ENCODE measurements at places on chromosomes 1 and 21.
A peak's percentile ranks its signal among the peaks of the same experiment; 100 is the strongest.

- H3K4me1 ChIP-seq = no peaks in the 10 kb centered on the region
- no peaks in the 10 kb centered on the region for H3K36me3 ChIP-seq
- no peak overlapping the region for H3K27ac ChIP-seq
These were observed 45.1 kb downstream of the GRIK3 start for GRCh38 chr1:36989241-36989640.

DNA sequence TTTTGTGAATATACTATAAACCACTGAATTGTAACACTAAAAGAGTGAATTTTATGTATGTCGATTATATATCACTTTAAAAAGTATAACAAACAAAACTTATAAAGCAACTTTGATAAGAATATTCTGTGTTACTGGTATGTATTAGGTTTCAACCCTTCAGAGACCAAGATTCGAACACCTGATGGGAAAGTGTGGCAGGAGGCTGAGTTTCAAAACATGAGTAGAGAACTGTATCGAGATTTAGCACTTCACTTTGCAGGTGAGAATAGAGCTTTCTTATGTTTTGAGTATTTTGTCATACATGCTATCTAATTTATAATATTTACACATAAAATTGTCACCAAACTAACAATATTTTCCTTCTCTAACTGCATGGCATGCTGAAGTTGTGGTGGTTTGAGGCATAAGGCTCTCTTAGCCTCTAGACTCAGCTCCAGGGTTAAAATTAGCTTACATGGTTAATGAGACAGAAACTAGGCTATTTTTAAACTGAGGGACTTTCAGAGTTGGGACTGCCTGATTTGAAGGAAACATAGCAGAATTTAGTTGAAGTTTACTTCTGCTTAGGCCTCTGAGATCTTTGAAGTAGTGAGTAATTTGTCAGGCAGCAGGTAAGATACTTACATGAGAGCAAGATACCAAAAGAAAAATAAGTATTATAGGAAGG, 48.6 kb downstream of the CEP350 start:
- no peaks in the 10 kb centered on the region for H3K27me3 ChIP-seq
- H3K4me1 ChIP-seq = no peaks in the 10 kb centered on the region
- DNase-seq = no peak

GRCh38 chr1:81877940-81878339, 77.2 kb downstream of the ADGRL2 start:
- peaks cover 1% of the 10 kb centered on the region for H3K4me1 ChIP-seq
- no peak overlapping the region for H3K27ac ChIP-seq
- H3K4me3 ChIP-seq = no peak overlapping the region
- no peaks in the 10 kb centered on the region for H3K36me3 ChIP-seq

GRCh38 chr1:17027403-17027802, 15.7 kb upstream of the ATP13A2 start:
- H3K36me3 ChIP-seq = peaks cover 26% of the 10 kb centered on the region
- no peaks in the 10 kb centered on the region for H3K27me3 ChIP-seq

DNA sequence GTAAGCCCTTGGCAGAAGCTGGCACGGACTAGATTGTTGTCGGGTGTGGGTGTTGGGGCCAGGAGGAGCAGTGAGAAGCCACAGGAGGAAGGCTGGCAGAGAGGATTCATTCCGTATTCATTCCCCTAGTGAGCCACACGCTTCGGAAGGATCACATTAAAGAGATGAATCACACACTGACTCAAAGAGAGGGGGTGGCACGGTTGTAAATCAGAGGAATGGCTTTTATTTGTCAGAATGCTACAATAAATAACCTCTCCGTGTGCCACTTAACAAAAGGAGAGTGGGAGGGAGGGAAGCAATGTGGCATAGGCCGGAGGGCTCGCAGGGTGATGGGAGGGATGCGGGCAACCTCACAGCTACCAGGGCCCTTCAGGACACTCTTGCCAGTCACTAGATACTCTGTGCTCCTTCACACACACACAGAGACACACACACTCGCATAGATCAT, 135.5 kb downstream of the HIVEP3 start:
- no peak overlapping the region for H3K27ac ChIP-seq
- no peaks in the 10 kb centered on the region for H3K27me3 ChIP-seq
- DNase-seq = no peak
- no peak overlapping the region for H3K4me3 ChIP-seq
- H3K36me3 ChIP-seq = no peaks in the 10 kb centered on the region

GRCh38 chr1:150017206-150017750, 6.8 kb upstream of the OTUD7B start:
- H3K36me3 ChIP-seq = no peaks in the 10 kb centered on the region
- no peak overlapping the region for H3K4me3 ChIP-seq
- no peaks in the 10 kb centered on the region for H3K4me1 ChIP-seq
- no peak for DNase-seq
- H3K27me3 ChIP-seq = no peaks in the 10 kb centered on the region
- no peak overlapping the region for H3K27ac ChIP-seq

DNA sequence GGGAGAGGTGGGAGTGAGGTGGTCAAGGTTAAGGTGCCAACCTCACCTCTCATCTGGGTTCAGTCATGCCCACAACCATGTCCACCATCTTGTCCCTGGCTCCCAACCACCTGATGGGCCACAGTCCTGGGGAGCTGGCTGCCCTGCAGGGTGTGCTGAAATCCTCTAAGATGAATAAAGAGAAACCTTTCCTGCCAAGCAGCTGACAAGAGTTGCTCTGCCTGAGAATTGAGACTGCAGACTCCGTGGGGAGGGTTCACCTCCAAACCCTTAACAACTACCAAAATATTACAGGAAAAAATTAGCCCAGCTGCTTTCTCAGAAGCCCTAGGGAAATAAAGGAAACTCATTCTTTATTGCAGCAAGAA, 15.2 kb upstream of the FGR start:
- no peak overlapping the region for H3K27ac ChIP-seq
- H3K27me3 ChIP-seq = no peaks in the 10 kb centered on the region
- peaks cover 3% of the 10 kb centered on the region for H3K4me1 ChIP-seq
- no peaks in the 10 kb centered on the region for H3K36me3 ChIP-seq
- H3K4me3 ChIP-seq = no peak overlapping the region
- DNase-seq = no peak

DNA sequence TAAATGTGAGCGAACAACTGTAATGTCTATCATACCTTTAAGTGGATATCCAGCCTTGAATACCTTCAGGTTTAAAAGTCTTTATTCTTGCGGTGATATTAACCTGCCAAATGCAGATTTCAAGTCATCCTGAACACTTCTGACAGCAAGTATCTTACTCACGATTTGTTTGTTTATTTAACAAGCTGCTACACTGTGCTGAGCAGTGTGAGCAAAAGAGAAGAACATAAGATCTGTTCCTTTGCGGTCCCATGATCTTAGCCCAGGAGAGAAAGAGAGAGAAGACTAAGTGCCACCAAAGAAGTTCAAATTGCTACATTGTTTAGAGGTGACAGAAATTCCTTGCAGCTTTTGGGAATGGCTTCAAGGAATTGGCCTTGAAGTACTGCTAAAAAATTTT, 9.5 kb upstream of the IL24 start:
- no peak overlapping the region for H3K27ac ChIP-seq
- peaks cover 2% of the 10 kb centered on the region for H3K4me1 ChIP-seq
- no peaks in the 10 kb centered on the region for H3K27me3 ChIP-seq
- H3K36me3 ChIP-seq = no peaks in the 10 kb centered on the region

DNA sequence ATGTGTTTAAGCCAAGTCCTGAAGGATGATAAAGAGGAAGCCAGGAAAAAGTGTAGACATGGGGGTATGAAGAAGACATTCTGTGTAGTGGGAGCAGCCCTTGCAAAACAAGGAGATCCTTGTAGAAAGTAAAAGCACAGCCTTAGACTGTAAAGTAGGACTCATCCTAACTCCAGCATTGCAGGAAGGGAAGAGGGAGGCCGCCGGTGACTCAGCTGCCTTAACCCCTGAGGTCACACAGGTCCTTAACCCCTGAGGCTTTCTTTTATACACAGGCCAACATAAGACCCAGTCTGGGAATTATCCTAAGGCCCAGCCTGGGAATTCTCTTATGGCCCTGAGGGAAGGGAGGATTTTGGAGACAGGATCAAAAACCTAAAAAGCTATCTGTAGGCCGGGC, 18.0 kb downstream of the PGM1 start:
- no peak for DNase-seq
- no peak overlapping the region for H3K4me3 ChIP-seq
- H3K4me1 ChIP-seq = peaks cover 1% of the 10 kb centered on the region
- H3K27ac ChIP-seq = no peak overlapping the region
- H3K27me3 ChIP-seq = no peaks in the 10 kb centered on the region
- no peaks in the 10 kb centered on the region for H3K36me3 ChIP-seq

GRCh38 chr1:187630653-187631380, 802.1 kb downstream of the PLA2G4A start:
- H3K27me3 ChIP-seq = no peaks in the 10 kb centered on the region
- no peak overlapping the region for H3K4me3 ChIP-seq
- H3K36me3 ChIP-seq = peaks cover 2% of the 10 kb centered on the region
- H3K4me1 ChIP-seq = peaks cover 1% of the 10 kb centered on the region
- no peak overlapping the region for H3K27ac ChIP-seq

GRCh38 chr1:162165528-162165927, 96.0 kb downstream of the NOS1AP start:
- H3K4me3 ChIP-seq = no peak overlapping the region
- no peaks in the 10 kb centered on the region for H3K36me3 ChIP-seq
- H3K27ac ChIP-seq = no peak overlapping the region
- H3K27me3 ChIP-seq = no peaks in the 10 kb centered on the region
- DNase-seq = no peak
- peaks cover 5% of the 10 kb centered on the region for H3K4me1 ChIP-seq

- peak; percentile 31 for DNase-seq
- H3K27me3 ChIP-seq = no peaks in the 10 kb centered on the region
- H3K4me3 ChIP-seq = no peak overlapping the region
- peaks cover 2% of the 10 kb centered on the region for H3K4me1 ChIP-seq
These were observed 44.9 kb downstream of the GFI1 start for GRCh38 chr1:92441697-92442342.

DNA sequence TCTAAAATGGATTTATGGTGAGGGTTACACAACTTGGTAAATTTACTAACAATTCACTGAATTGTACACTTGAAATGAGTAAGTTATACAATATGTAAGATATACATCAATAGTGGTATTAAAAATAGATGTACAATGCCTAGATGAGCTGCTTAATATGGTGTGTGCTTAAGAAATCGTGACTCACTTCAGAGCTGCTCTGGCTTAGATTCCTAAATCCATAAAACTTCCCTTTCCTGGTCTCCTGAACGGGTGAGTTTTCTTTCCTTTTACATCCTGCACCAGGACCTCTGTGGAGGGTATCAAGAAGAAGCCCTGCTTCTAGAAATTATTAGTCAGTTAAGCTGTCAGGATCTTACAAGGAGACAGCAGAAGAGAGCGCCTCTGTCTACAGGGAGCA, 30.4 kb downstream of the H3-3A start:
- H3K4me3 ChIP-seq = no peak overlapping the region
- no peak for DNase-seq
- H3K4me1 ChIP-seq = no peaks in the 10 kb centered on the region

DNA sequence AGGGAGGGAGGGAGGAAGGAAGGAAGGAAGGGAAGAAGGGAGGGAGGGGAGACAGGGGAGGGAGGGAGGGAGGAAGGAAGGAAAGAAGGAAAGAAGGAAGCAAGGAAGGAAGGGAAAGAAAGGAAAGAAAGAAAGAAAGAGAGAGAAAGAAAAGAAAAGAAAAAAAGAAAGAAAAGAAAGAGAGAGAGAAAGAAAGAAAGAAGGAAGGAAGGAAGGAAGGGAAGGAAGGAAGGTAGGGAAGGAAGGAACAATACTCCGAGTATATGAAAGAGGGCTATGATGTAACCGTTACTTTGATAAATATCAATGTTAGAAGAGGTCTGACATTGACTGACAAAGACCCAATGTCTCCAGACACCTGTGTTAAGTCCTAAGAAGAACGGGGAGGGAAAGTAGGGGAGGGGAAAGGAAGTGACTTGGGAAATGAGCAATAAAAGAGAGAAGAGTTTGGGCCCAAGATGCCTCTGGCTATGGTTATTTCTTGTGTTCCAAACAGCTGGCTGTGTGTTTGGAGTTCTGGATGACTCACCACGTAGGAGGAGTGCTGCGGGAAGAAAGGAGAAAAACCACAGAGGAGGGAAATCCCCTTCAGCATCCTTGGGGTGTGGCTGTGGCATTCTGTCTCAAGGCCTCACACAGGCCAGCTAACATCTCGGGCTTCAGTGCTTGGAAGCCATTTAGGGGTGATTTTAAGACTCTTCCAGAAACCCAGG, 37.0 kb upstream of the RXRG start:
- no peak for DNase-seq
- H3K36me3 ChIP-seq = no peaks in the 10 kb centered on the region
- no peaks in the 10 kb centered on the region for H3K27me3 ChIP-seq
- no peak overlapping the region for H3K27ac ChIP-seq

DNA sequence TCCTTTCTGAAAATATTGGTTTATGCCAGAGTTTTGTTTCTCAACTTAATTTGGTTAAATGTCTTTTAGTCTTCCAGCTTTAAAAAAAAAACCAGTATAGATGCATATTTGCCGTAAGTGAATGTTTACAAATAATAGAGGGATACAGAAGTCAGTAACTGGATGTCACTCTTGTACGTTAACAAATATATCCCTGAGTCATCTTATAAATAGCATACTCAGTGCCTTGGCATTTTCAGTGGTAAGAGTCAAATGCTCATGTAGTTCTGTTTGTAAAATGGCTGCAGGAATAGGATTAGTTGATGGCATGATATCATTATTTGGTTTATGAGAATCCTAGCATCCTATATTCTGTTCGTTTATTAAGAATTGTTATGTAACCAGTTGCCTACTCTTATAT, 55.4 kb downstream of the SPEN start:
- no peaks in the 10 kb centered on the region for H3K4me1 ChIP-seq
- H3K27me3 ChIP-seq = no peaks in the 10 kb centered on the region
- no peak overlapping the region for H3K27ac ChIP-seq
- H3K36me3 ChIP-seq = no peaks in the 10 kb centered on the region

- no peaks in the 10 kb centered on the region for H3K27me3 ChIP-seq
- no peak overlapping the region for H3K27ac ChIP-seq
- no peak for DNase-seq
- no peak overlapping the region for H3K4me3 ChIP-seq
- H3K4me1 ChIP-seq = no peaks in the 10 kb centered on the region
- H3K36me3 ChIP-seq = no peaks in the 10 kb centered on the region
These were observed 107.1 kb downstream of the TAS1R2 start for GRCh38 chr1:18752409-18752808.

- no peak overlapping the region for H3K27ac ChIP-seq
- DNase-seq = no peak
- no peaks in the 10 kb centered on the region for H3K36me3 ChIP-seq
These were observed 32.4 kb upstream of the SCCPDH start for GRCh38 chr1:246691622-246692495.

DNA sequence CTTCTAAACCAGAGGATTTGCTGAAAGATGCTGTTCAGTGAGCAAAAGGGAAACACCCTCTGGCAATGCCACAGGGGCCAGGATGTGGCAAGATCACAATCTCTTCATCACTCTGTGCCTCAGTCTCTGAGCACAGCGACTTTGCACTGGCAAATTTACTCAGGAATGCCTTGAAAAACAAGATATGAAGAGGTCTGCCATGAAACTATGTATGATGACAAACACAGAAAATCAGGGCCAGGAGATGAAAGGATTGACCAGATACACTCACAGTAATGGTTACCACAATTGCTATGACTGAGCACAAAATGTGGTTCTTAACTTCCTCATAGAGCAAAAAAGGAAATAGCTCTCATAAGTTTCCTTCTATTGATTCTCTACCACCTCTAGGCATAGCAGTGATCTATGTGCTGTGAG, 5.8 kb downstream of the TTC13 start:
- DNase-seq = no peak
- no peaks in the 10 kb centered on the region for H3K4me1 ChIP-seq
- H3K27me3 ChIP-seq = no peaks in the 10 kb centered on the region
- no peaks in the 10 kb centered on the region for H3K36me3 ChIP-seq
- H3K4me3 ChIP-seq = no peak overlapping the region
- no peak overlapping the region for H3K27ac ChIP-seq
